ENCODE measurements at places on chromosomes 12 and 14. TPM values are rescaled to one million over a fixed set of nuclear protein-coding genes. Genes with fewer than 3 reads are reported as not detected.

TAS2R14 gene
- 2.3 TPM for polyA plus RNA-seq

NANOG gene
- 0.06 TPM for polyA plus RNA-seq

PTHLH gene
- 0.83 TPM for polyA plus RNA-seq

DNA sequence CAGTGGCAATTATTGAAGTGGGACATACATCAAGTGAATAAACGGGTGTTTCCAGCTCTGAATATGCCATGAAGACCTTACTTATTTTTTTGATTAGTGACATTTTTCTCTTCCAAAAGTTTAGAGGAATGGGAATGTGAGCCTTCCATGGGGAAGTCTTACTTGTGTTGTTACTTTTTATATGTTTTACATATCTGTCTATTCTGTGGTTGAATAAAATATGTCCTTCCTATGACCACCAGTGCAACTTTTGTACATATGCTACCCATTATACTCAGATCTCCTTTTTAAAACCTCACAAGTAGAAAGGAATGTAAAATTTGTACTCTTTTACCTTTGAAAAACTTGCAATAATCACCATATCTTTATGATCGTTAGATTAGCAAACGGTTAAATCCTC, 132.7 kb downstream of the MSRB3 start:
- DNase-seq: no peak

GRCh38 chr12:90908465-90908864, 46.5 kb downstream of the CCER1 start:
- no peak for DNase-seq

DNA sequence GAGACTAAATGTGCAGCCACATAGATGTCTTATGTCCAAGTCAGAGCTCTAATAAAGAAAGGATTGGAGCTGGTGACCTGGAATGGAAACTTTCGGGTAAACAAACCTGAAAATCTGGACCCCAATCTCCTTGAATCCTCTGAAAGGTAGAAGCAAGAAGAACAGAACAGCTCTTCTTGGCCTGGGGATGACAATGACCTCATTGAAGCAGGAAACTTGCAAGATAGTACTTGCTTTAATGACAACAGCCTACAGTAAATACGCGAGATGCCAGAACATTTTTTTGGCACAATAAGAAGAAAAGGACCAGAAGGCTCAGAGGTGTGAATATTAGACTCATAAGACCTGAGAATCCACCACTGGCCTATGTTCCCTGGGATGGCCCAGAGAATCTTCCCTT, 4.1 kb upstream of the PRIMA1 start:
- DNase-seq: no peak

CBX5 gene
- 125 TPM for polyA plus RNA-seq

DNA sequence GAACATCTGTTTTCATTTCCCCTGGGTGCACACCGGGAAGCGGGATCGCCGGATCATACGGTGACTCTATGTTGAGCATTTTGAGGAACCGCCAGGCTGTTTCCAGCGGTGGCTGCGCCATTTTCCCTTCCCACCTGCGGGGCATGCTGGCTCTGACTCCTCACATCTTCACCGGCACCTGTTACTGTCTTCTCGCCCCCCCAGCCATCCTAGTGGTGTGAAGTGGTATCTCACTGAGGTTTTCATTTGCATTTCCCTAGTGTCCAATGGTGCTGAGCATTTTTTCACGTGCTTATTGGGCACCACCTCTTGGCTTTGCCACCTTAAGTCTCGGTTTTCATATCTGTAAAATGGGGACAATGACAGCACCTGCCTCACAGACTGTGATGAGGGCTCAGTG, 44.1 kb upstream of the EML1 start:
- DNase-seq: no peak

DNA sequence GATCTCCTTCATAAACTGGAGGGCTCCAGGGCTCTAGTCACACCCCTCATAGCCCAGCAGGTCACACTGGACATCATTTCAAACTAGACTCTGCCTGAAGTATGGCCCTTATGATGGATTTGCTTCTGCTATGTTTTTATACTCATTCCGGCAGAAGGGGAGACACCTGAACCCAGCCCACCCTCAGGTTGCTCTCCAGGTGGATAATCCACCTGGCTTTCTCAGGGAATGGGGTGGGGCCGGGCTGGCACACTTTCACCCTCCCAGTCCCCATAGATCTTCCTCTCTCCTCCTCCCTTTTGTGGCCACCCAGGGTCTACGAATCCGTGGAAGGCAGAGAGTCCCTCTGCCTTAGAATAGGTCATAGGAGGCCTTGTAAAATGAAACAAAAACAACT, 9.8 kb upstream of the KRT73 start:
- DNase-seq: no peak

GRCh38 chr14:68473794-68474193, 319.1 kb downstream of the ZFP36L1 start:
- no peak for DNase-seq

- no peak for DNase-seq
Observed at GRCh38 chr14:105060751-105061427, 4.3 kb downstream of the GPR132 start.

KICS2 gene
- polyA plus RNA-seq: 5.0 TPM

GRCh38 chr14:67553547-67553946, 20.5 kb downstream of the PLEKHH1 start:
- DNase-seq: no peak

- no peak for DNase-seq
Observed at GRCh38 chr12:22322091-22322490, 12.4 kb downstream of the ST8SIA1 start.

- no peak for DNase-seq
Observed at GRCh38 chr14:77475432-77476115, 17.7 kb downstream of the AHSA1 start.

C12orf54 gene
- 0.61 TPM for polyA plus RNA-seq

DNA sequence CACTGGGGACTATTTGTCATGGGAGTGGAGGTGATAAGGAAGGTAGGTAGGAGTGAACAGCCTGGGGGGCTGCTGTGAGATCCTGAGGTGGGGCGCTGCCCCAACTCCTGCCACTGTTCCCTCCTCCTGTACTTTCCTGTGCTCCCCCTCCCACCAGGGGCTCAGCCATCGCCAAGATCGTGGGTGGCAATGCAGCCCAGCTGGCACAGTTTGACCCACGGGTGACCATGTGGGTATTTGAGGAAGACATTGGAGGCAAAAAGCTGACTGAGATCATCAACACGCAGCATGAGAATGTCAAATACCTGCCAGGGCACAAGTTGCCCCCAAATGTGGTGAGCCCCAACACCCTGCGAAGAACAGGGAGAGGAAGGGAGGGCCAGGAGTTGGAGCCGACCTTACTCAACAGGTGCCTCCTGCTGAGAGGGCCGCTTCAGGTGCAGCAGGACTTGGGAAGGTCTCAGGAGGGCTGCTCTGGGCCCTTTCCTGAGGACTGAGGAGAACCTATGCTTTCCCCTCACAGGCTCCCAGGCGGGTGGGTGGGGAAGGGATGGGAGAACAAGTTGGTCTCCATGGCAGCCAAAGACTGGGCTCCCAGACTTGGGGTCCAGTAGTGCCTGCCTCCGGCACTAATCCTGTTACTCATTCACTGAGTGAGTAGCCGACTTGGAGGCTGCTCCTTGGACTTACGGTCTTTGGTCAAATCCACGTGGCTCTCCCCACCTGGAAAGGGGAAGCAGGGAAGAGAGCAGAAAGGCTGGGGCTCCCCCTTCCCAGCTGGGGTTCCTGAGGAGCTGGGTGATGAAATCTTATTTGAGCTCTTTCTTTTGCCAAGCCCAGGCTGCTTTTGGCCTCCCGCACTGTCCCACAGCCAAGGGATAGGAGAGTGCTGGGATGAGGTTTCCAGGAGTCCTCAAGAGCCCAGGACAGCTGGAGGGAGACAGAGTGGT, 884 bp downstream of the GPD1 start:
- DNase-seq: no peak

DNA sequence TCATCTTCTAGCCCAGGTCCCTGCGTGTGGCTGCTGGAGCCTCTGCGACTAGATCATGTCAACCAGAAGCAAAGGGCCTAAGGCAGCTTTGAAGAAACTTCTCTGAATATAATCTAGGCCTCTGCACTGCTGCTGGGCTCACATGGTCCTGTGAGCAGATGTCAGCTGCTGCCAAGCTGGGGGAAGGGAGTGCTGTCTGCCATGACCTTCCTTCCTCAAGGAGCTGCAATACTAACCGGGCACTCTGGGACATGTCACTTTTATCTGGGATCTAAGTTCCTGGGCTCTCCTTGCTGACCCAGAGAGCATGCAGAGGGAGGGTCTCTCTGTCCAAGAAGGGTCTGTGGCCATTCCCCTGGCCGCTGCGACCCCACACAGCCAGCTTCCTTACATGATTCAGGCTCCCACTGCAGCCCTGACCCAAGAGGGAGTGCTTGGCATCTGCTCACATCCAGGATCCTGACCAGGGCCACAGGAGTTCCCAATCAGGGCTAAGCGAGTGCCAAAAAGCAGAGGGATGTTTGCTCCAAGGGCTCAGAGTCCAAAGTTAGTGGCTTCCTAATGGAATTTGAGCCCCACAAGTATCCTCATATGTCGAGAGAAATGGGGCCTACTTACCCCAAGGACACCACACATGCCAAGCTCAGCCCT, 74.0 kb downstream of the PLEKHG3 start:
- DNase-seq: no peak

DNA sequence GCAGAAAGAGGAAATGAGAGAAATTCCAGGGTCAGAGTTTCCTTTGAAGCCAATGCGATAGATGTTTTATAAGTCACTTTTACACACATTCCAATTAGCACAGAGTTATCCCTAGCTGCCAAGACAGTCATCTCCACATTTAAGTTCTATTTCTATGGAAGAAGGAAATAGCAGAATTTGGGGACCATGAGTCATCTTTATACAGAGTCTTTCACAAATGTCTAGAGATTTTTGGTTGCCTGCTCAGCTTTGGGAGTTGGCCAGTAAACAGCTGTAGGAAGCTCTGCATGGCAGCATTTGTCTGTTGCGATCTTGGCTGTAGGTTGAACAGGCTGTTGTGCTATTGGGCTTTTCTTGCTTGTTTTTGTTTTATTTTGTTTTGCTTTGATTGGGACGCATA, 884.3 kb downstream of the GALC start:
- no peak for DNase-seq

GRCh38 chr14:37167151-37168047, 5.0 kb downstream of the SLC25A21 start:
- no peak for DNase-seq

- no peak for DNase-seq
Observed at GRCh38 chr12:102067574-102068258, 5.9 kb upstream of the WASHC3 start.

DNA sequence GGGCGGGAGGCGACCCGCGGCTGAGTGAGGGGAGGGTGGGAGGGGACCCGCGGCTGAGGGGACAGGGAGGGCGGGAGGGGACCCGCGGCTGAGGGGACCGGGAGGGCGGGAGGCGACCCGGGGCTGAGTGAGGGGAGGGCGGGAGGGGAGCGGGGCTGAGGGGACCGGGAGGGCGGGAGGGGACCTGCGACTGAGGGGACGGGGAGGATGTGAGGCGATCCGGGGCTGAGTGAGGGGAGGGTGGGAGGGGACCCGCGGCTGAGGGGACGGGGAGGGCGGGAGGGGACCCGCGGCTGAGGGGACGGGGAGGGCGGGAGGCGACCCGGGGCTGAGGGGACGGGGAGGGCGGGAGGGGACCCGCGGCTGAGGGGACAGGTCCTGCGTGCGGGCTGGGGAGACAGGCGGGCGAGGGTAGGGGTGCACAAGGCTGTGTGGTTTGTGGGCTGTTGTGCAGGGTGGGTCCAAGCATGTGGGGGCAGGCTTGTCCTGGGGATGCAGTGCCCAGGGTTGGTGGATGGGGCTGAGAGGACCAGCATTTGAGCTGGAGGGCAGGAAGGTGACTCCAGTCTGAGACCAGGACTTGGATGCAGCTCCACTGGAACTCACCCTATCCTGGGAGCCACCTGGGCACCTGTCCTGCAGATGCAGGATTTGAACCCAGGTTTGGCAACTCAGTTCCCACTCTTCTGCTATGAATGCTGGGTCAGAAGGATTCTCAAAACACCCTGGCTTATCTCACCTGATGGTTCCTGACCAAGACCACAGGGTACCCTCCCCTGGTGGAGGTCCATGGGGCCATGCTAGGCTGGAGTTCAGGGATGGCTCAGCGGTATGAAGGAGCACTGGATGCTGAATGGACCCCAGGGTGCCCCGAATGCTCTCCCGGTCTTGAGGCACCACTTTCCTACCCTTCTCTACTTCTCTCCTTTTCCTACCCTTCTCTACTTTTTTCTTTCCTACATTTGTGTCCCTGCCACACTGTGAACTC, 9.4 kb downstream of the PLD4 start:
- no peak for DNase-seq

- no peak for DNase-seq
Observed at GRCh38 chr14:82641050-82641540, 1107.4 kb upstream of the SEL1L start.

LRFN5 gene
- polyA plus RNA-seq: 12.2 TPM

DNA sequence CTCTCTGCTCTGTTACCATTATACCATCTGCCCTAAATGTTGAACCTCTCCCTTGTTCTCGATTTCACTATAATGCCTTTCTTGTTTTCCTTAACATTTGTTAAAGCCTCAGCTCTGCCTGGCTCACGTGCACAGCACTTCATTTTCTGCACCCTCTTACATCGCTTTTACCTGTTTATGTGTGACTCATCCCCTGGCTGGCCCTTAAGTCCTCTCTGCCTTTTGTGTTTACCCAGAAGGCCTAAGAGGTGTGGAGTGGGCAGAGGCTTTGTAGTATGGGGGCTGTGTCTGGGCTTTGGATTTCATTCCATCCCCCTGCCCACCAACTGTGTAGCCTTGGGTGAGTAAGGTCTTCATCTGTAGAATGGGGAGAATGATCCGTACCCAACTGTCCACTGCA, 36.5 kb downstream of the UBE3B start:
- no peak for DNase-seq

DNA sequence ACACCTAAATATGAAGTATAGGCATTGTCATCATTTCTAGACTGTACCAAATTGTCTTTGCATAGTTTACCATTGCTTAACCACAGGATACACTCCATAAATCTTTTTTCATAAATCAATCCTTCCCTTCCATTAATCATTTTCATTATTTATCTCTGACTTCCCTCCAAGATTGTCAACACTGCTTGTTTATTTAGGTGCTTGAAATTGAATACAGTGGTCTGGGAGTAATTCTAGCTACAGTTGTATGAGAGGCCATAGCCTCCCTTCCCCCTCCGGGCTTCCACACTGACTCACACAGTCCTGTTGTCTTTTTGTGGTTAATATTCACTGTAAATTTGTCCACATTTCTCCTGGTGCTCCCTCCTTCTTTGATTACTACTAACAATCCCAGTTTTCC, 114.2 kb upstream of the ARID2 start:
- DNase-seq: peak; percentile 61

MAGOHB gene
- 46.6 TPM for polyA plus RNA-seq

CARMIL3 gene
- polyA plus RNA-seq: 2.0 TPM

DNA sequence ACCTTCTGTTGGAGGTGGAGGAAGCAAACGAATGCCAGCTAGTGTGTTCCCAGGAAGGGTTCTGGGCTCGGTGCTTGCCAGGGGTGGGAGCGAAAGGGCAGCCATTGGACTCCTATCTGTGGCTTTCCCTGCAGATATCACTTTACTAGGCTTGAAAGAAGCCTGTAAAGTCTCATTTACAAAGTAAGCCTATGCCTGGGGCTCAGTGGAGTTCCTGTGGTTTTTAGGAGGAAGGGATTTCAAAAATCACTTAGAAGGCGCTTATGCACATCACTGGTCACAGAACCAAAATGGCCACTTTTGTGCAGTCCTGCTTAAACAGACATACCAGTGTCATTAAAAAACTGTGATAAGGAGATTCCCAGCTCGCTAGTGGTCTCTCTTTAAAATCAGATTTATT, 22.7 kb downstream of the CLMN start:
- DNase-seq: no peak

BCAT1 gene
- polyA plus RNA-seq: 60.0 TPM

All from right renal cortex interstitium (tissue), 3 donors.